Right ventricle myocardium inferior (tissue), 1 donor: ENCODE measurements at places on chromosomes 1 and 21. TPM values are rescaled to one million over a fixed set of nuclear protein-coding genes. Genes with fewer than 3 reads are reported as not detected.
A peak's percentile ranks its signal among the peaks of the same experiment; 100 is the strongest.

The CD84 gene
- 3.4 TPM for total RNA-seq

The PRAMEF17 gene
- total RNA-seq, result not detected

The PDE9A gene
- 3.4 TPM for total RNA-seq

The AMPD2 gene
- 11.9 TPM for total RNA-seq

DNA sequence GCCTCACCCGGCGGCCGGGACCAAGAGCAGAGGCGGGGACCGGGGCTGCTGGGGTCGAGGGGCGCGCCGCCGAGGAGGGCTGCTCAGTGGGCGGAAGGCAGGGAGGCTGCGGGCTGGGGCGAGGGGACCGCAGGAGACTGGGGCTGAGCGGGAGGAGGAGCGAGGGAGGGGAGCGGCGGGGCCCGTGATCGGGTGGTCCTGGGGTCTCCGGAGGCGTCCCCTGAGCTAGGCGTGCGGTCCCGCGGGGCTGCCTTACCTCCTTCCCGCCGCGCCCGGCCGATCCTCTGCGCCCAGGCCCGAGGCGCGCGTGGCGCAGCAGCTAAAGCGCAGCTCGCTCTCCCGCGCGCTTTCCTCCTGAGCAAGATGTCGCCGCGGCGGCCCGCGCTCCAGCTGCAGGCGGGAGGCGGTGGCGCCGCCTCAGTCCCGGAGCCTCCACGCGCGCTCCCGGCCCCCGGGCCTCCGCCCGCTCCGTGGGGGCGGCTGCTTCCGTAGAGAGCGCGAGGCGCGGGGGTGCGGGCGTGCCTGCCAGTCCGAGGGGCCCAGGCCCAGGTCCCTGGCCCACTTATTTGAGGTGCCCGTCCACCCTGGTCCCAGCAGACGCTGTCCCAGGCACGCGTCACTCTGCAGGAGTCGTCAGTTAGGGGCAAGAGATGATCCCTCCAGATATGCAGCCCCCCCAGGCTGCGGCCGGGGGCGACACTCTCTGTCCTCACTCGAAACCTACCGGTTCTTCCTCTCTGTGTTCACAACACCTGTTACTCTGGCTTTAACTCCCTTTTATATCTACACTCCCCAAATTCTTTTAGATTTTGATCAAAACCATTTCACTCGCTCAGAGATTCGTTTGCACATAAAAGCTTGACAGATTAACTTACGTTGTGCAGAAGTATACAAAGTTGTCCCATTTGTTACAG, at the start of gene CCSAP:
CCSAP (minus strand) TSS at position 392 of the 914 bp plus-strand sequence. CDS start 582 bp downstream, outside the sequence.
- peak; percentile 85 for DNase-seq

DNA sequence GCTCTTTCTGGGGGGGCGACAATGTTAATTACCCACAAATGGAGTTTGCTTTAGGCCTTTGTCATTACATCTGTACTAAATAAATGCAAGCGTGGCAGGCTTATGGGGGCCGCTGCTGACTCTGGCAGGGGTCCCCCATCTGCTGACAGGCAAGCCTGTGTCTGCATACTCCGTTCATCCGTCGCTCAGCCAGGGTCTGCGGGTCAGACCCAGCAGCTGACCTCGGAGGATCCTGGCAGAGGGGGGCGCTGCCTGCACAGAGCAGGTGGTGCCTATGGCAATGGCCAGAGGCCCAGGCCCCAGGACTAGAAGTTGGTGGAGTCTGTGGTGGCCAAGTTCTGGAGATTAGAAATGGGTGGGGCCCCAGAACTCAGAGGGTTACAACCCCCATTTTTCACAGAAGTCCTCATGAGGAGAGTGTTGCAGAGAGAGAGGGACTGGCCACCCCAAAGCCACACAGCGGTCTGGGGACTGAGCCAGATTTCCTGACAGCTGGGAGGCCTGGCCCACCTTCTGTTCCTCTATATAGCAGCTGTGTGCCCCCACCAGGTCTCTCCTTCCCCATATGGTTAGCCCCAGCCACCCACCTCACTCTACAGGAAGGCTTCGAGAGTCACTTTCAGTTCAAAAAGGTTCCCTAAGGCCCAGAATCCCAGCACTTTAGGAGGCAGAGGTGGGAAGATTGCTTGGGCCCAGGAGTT, 31.0 kb downstream of the TTC39A start:
- no peak for DNase-seq

- no peak for DNase-seq
These were observed 189.0 kb downstream of the CENPF start for GRCh38 chr1:214791961-214792360.

- no peak for DNase-seq
These were observed 6.2 kb downstream of the E2F2 start for GRCh38 chr1:23524716-23525401.

DNA sequence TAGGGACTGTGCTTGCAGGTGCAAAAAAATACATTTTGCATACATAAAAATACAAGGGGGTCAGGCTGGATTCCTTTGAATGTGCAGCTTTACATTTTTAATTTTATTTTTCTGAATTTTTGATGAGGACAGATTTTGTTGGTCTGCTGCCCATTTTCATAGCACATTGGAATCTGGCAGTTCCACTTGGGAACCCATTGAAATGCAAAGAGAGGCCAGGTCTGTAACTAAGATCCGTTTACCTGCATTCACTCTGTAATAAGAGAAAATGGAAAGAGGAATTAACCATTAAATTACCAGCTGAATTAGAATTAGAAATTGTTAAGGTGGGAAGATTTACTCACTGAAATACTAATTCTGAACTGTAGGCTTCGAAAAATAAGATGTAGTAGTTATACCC, 221.6 kb downstream of the DAB1 start:
- no peak for DNase-seq

DNA sequence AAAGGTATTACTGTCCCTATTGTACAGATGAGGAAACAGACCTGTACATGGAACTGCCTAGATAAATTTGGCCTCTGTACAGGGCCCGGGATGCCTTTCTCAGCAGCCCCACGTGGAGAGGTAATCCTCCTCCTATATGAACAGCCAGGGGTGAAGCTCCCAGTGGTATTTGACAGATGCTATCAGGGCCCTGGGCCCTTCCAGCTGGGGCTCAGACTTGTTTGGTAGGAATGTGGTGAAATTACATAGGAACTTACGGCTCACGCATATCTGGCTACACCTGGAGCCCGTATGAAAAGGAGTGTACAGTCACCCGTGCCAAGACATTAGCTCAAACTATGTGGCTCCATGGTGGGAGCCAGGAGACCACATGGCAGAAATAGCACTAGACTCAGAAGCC, 24.8 kb upstream of the TCEA3 start:
- no peak for DNase-seq

DNA sequence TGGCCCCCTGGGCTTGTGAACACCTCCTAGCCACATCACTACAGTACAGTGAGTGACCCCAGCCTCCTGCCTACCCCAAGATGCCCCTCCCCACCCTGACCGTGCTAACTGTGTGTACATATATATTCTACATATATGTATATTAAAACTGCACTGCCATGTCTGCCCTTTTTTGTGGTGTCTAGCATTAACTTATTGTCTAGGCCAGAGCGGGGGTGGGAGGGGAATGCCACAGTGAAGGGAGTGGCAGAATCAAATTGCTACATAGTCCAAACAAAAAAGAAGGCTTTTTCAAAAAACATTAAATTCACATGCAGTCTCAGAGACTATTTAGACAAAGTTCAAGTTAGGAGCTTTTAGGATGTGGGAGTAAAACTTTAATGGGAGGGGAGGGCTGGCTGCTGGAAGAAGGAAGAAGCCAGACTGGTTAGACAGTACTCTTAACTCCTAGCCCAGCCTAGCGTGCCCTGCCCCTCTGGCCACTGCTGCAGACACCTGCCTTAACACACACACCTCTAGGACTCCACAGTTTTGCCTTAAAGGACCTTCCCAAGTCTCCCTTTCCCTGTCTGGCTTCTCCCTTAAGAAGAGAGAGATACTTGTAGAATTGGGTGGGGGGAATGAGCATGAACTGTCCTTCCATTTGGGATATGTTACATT, 9.4 kb downstream of the PEA15 start:
- DNase-seq, result no peak

GRCh38 chr1:206495493-206496046, 11.8 kb upstream of the RASSF5 start:
- no peak for DNase-seq

- peak; percentile 67 for DNase-seq
These were observed 1.5 kb upstream of the CRABP2 start for GRCh38 chr1:156706657-156707416.
